ENCODE measurements at places on chromosomes 11 and 22. TPM values are rescaled to one million over a fixed set of nuclear protein-coding genes. Genes with fewer than 3 reads are reported as not detected.

GRCh38 chr11:33874910-33875490, 16.9 kb downstream of the LMO2 start:
- peaks cover 8% of the 10 kb centered on the region for H3K27me3 ChIP-seq
- H3K4me3 ChIP-seq, result no peak overlapping the region
- no peaks in the 10 kb centered on the region for H3K36me3 ChIP-seq
- no peak for DNase-seq

- H3K4me3 ChIP-seq, result no peak overlapping the region
- H3K4me1 ChIP-seq, result no peaks in the 10 kb centered on the region
- no peak overlapping the region for H3K27ac ChIP-seq
- H3K36me3 ChIP-seq, result no peaks in the 10 kb centered on the region
- H3K27me3 ChIP-seq, result no peaks in the 10 kb centered on the region
These were observed 11.5 kb downstream of the RNH1 start for GRCh38 chr11:495537-495931.

DNA sequence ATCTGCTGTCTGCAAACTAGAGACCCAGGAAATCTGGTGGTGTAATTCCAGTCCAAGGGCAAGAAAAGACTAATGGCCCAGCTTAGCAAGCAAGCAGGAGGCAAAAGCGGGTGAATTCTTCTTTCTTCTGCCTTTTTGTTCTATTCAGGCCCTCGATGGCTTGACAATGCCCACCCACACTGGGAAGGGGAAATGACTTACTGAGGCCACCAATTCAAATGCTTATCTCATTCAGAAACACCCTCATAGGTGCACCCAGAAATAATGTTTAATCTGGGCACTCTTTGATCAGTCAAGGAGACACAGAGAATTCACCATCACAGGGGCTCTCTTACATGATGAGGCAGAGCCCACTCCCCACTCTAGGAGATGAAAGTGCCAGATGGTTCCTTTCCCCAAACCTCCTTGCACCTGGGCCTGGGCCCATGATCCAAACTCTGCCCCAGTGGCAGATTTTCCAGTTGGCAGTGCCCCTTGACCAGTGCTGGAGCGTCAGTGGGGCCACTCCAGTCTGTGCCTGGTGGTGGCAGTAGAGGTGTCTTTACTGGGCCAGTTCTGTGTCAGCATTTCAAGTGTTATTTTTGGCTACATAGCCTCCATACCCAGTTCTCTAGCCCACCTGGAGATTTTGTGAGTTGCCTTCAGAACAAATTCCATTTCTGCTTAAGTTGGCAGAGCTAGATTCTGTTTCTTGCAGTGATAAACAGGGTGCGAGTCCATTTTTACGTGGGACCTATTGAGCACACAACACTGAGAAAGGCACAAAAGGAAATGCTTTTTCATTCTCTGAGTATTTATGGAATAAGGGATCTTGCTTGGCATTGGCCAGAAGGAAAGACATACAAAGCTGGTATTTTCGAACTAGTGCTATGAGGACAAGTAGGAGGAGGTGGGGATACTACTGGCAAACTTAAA, 7.5 kb downstream of the ELMOD1 start:
- no peaks in the 10 kb centered on the region for H3K36me3 ChIP-seq
- DNase-seq, result no peak
- H3K27me3 ChIP-seq, result no peaks in the 10 kb centered on the region
- no peaks in the 10 kb centered on the region for H3K4me1 ChIP-seq
- no peak overlapping the region for H3K4me3 ChIP-seq

GRCh38 chr22:29744902-29745301, 21.9 kb downstream of the ZMAT5 start:
- DNase-seq, result no peak
- H3K27me3 ChIP-seq, result no peaks in the 10 kb centered on the region
- H3K27ac ChIP-seq, result no peak overlapping the region
- no peak overlapping the region for H3K4me3 ChIP-seq
- no peaks in the 10 kb centered on the region for H3K36me3 ChIP-seq
- no peaks in the 10 kb centered on the region for H3K4me1 ChIP-seq

DNA sequence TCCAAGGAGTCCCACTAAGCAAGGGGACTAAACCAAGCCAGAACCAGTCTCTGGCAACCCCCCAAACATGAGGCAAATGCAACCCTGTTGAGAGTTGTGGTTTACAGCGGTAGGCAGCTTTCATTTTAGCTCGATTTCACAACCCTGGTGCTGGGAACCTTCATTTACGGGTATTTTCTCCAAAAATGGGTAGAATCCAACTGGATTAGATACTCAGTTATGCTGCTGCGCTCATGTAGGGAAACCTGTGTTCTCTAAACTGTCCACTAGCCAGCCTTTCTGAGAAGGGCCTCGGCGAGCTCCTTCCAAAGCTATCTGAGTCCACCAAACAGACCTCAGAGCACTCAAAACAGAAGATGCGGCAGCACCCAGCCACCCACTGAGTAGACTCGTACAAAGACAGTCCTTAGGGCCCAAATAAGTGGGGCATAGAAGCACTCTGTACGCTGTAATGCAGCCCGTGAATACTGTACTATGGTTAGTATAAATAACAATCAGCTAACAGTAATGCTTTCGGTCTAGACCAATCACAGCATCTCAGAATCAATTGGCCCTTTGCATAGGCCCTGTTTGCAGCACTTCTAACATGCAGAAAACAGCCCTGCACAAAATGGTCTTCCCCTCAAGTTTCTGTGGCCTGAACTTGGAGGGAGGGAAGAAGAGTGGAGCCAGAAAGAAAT, 104.7 kb downstream of the ETS1 start:
- H3K36me3 ChIP-seq, result no peaks in the 10 kb centered on the region
- DNase-seq, result no peak
- peak overlapping the region; percentile 75 for H3K27ac ChIP-seq
- H3K27me3 ChIP-seq, result no peaks in the 10 kb centered on the region

- H3K4me3 ChIP-seq, result no peak overlapping the region
- no peaks in the 10 kb centered on the region for H3K4me1 ChIP-seq
- H3K27me3 ChIP-seq, result no peaks in the 10 kb centered on the region
- no peak for DNase-seq
- H3K27ac ChIP-seq, result no peak overlapping the region
These were observed 69.5 kb downstream of the C11orf91 start for GRCh38 chr11:33630936-33631748.

DNA sequence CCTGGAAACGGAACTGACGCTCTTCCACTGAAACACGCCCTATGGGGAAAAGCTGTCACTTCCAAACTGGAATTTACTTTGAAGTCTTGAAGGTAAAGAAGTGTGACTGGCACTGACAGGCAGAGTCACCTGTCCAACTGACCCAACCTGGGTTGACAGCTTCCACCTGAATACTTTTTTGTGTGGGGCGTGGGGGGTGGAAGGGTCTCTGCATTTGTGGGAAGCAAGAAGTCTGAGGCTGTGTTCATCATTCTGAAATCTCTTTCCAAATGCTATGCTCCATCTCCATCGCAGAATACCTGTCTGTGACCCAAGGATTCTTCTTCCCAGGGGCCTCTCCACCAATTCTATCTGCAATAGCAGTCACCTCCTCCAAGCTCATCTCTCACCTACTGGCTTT, 7.8 kb downstream of the IFT27 start:
- no peaks in the 10 kb centered on the region for H3K27me3 ChIP-seq
- no peak for DNase-seq
- H3K4me3 ChIP-seq, result no peak overlapping the region

Gene LGR4
- 57.9 TPM for total RNA-seq

Gene HBG2
- total RNA-seq, result not detected

Gene SCGB1A1
- not detected for total RNA-seq
